COR-L47 (cell line): ENCODE measurements at places on chromosomes 7 and 10.

GRCh38 chr7:45174328-45174610, 16.7 kb downstream of the RAMP3 start:
- no peak for DNase-seq

GRCh38 chr10:129956286-129956670, 7.8 kb downstream of the EBF3 start:
- no peak for DNase-seq

GRCh38 chr10:6014241-6014761, 37.0 kb upstream of the IL15RA start:
- DNase-seq, result no peak

DNA sequence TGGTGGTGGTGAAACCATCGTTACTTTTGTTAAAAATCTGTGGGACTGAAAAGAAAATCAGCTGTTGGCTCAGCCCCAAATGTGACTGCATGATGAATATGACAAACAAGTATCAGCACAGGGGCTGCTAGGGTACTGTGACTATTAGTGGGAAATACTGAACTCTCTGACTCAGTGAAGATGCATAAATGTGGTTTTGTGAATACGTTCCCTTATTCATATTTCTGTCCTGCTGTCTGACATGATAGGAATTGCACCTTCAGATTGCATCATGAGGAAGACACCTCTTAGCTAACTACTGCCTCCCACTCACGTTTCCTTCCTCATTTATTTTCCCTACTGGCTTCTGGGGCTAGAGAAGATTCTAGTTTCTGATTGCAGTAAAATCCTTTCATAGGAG, 1.4 kb downstream of the CLEC5A start:
- DNase-seq, result no peak

- no peak for DNase-seq
These were observed 110.6 kb downstream of the PPP1R9A start for GRCh38 chr7:95018021-95018420.
